H1 (cell line): ENCODE measurements at places on chromosomes 7 and 10.

DNA sequence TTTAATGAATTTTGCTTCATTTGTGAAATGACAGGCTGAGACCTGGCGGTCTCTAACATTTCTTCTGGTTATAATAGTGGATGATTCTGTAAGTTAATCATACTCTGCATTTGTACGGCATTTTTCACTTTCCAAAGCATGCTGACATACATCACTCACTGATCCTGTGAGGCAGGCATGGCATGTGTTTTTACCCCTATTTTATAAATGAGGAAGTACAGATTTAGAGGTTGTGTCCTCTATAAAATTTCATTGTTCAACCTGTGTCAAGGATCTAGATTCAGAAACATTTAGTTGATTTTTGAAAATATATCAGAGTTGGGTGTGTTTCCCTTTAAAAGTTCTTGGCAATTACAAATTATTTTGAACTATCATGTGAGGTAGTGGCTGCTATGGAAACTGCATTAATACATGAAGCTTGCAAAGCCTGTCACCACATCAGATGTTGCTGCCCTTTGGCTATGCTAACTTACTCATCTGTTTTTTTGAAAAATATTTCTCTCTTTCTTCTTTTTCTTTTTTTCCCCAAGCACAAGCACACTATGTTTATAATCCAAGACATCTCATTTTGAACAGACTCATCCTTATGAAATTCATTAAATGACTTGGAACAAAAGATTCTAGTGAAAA lies 172.7 kb downstream of the GNAI1 start:
- DNase-seq: no peak

DNA sequence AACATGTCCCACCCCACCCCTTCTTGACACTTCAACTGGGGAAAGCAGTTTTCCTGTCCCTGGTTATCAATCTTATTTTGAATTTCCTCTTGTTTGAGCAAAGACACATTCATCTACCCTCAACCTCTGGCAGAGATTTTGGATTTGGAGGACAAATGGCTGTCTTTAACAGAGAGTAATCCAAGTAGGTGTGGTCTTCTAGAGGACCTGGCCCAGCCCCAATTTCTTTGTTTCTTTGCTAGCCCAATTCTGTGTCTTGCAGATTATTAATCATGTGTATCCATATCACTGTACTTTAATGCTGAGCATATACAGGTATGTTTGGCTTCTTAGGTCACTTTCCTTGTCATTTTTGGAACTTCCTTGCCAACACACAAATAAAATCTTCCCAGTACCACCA lies 58.8 kb upstream of the ADCY1 start:
- DNase-seq: no peak

- DNase-seq: peak; percentile 23
Measured at GRCh38 chr7:151339651-151340382, 1.8 kb upstream of the NUB1 start.

GRCh38 chr7:70761711-70762328 lies 370.1 kb upstream of the GALNT17 start:
- DNase-seq: no peak
